Naive B cell (primary cell): ENCODE measurements at places on chromosomes 4 and X.

DNA sequence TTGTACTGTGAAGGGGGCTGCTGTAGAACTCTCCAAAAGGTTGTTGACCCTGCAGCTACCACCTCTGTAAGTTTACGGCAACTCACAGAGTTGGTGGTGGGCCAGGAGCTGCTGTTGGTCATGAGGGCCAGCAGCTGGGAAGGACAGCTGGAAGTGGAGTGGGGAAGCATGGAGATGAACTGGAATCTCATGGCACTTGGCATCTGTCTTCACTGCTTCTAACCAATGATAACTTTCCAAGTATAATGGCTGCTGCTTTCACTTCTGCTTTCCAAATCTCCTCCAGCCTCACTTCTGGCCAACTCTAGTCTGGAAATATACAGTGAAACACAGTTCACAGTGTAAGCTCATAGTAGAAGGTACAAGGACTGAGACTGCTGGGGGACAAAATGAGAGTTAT is 126.5 kb upstream of the INTU start:
- no peaks in the 10 kb centered on the region for H3K4me1 ChIP-seq
- H3K36me3 ChIP-seq = no peaks in the 10 kb centered on the region
- H3K4me3 ChIP-seq = no peak overlapping the region
- no peak overlapping the region for H3K27ac ChIP-seq
- no peaks in the 10 kb centered on the region for H3K27me3 ChIP-seq

GRCh38 chr4:99857307-99857706 is 36.9 kb downstream of the LAMTOR3 start:
- H3K36me3 ChIP-seq = peaks cover 32% of the 10 kb centered on the region
- DNase-seq = no peak
- H3K4me1 ChIP-seq = peaks cover 48% of the 10 kb centered on the region
- no peaks in the 10 kb centered on the region for H3K27me3 ChIP-seq

GRCh38 chr4:157143369-157143768 is 67.4 kb downstream of the GLRB start:
- no peaks in the 10 kb centered on the region for H3K36me3 ChIP-seq
- H3K4me1 ChIP-seq = no peaks in the 10 kb centered on the region
- no peaks in the 10 kb centered on the region for H3K27me3 ChIP-seq
- no peak overlapping the region for H3K4me3 ChIP-seq
- H3K27ac ChIP-seq = no peak overlapping the region
- DNase-seq = no peak

- no peaks in the 10 kb centered on the region for H3K36me3 ChIP-seq
- H3K27me3 ChIP-seq = no peaks in the 10 kb centered on the region
- no peak for DNase-seq
- no peak overlapping the region for H3K27ac ChIP-seq
Observed at GRCh38 chrX:108177351-108178142, 86.0 kb downstream of the ATG4A start.

DNA sequence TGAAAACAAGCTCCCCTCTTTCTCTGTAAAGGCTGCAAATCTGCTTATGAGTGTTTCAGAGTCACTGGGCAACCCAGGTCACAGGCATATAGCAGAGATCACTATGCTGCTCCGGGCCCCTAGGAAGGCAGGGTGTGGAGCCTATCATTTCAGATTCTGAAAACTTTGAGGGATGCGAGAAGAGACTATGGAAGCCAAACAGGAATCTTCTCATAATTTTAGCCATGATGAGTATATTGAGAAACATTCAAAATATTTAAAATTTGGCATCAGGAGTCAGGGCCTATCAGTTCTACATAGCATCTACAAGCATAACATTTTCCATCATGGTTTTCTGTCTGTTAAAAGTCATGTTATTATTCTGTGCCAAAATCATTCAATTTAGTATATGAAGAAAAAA is 61.7 kb upstream of the ATXN3L start:
- no peaks in the 10 kb centered on the region for H3K27me3 ChIP-seq
- no peaks in the 10 kb centered on the region for H3K36me3 ChIP-seq
- H3K27ac ChIP-seq = no peak overlapping the region
- no peak overlapping the region for H3K4me3 ChIP-seq

GRCh38 chr4:25843340-25844097 is 19.3 kb downstream of the SEL1L3 start:
- no peak overlapping the region for H3K4me3 ChIP-seq
- peak overlapping the region; percentile 72 for H3K27ac ChIP-seq
- peaks cover 25% of the 10 kb centered on the region for H3K36me3 ChIP-seq
- no peak for DNase-seq
- H3K27me3 ChIP-seq = no peaks in the 10 kb centered on the region

GRCh38 chr4:44544158-44544557 is 95.5 kb upstream of the KCTD8 start:
- H3K27ac ChIP-seq = no peak overlapping the region
- no peak for DNase-seq
- H3K36me3 ChIP-seq = no peaks in the 10 kb centered on the region

GRCh38 chrX:129626026-129626425 is 28.7 kb downstream of the APLN start:
- no peaks in the 10 kb centered on the region for H3K36me3 ChIP-seq
- no peaks in the 10 kb centered on the region for H3K4me1 ChIP-seq
- peaks cover 22% of the 10 kb centered on the region for H3K27me3 ChIP-seq
- no peak overlapping the region for H3K27ac ChIP-seq
- DNase-seq = no peak

DNA sequence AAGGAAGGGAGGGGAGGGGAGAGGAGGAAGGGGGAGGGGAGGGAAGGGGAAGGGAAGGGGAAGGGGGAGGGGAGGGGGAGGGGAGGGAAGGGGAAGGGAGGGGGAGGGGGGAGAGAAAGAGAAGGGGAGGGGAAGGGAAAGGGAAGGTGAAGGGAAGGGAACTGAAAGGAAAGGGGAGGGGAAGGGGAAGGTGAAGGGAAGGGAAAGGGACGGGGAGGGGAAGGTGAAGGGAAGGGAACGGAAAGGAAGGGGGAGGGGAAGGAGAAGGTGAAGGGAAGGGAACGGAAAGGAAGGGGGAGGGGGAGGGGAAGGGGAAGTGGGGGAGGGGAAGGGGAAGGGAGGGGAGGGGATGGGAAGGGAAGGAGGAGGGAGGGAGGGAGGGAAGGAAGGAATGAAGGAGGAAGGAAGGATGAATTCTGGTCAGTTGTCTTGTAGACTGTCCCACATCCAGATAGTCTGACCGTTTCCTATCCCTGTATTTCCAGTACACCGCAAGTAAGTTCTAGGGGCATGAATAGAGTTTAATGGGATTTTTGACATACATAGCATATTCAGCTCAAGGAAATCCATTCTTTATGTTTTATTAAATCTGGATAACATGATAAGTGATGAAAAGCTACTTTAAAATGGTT is 20.4 kb downstream of the HERC5 start:
- peaks cover 15% of the 10 kb centered on the region for H3K36me3 ChIP-seq
- no peaks in the 10 kb centered on the region for H3K27me3 ChIP-seq
- no peak overlapping the region for H3K4me3 ChIP-seq
- no peak for DNase-seq
- H3K27ac ChIP-seq = no peak overlapping the region
- H3K4me1 ChIP-seq = no peaks in the 10 kb centered on the region

DNA sequence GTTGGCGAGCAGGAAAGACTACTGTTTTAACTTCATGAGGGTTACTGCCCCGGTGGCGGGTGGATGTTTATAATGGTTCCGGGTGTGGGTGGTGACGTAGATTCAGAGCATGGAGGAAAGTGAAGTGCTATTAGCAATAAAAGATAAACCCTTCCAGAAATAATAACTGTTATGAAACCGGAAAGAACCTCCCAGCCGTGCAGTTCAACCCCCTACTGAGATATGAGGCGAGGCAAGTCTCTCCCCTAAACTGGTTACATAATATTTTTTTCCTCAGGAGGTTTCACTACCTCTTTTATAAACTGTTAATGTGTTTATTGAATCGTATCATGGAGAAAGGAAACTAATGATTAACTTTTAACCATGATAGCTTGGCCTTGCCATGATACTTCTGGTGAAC is 33.9 kb upstream of the STIM2 start:
- DNase-seq = peak; percentile 89
- no peaks in the 10 kb centered on the region for H3K36me3 ChIP-seq
- peak overlapping the region; percentile 92 for H3K27ac ChIP-seq
- H3K4me3 ChIP-seq = peak overlapping the region; percentile 79

DNA sequence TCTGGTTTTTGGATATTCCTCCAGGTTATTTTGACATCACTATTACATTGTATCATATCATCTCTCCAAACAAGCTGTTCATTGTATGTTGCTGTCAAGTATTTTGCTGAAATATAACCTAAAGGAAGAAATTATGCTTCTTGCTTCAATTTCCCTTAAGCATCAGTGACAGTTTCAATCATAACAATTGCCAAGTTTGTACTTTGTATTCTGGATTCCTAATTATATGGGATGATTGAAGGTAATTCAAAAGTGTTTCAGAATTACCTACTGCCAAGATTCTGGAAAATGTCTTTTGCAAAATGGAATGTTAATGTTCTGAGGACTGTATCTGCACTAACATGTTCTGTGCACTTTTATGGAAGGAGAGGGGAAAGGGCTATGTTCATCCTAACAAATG is 228.7 kb downstream of the PRDM5 start:
- H3K27me3 ChIP-seq = no peaks in the 10 kb centered on the region
- no peak overlapping the region for H3K4me3 ChIP-seq
- no peak overlapping the region for H3K27ac ChIP-seq
- H3K36me3 ChIP-seq = no peaks in the 10 kb centered on the region
- no peak for DNase-seq
- H3K4me1 ChIP-seq = no peaks in the 10 kb centered on the region

DNA sequence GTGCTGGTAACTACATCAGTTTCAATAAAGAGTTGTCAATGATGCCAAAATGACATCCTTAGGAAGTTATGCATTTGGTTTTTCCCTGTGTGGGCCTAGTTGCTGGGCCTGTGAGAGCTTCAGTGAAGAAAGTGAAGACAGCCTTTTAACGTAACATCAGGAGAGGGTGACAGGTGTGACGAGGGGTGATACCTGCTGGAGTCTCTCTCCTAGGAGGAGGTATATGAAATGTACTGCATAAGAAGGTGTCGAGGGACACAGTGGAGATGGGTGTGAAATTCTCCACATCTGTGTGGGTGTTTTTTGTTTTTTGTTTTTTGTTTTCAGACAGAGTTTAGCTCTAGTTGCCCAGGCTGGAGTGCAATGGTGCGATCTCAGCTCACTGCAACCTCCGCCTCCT is 49.2 kb downstream of the EVC start:
- no peak overlapping the region for H3K4me3 ChIP-seq
- no peaks in the 10 kb centered on the region for H3K36me3 ChIP-seq
- no peaks in the 10 kb centered on the region for H3K4me1 ChIP-seq
- no peaks in the 10 kb centered on the region for H3K27me3 ChIP-seq

GRCh38 chr4:184348311-184349233 is 125.8 kb downstream of the IRF2 start:
- H3K4me1 ChIP-seq = peaks cover 84% of the 10 kb centered on the region
- peak overlapping the region; percentile 97 for H3K27ac ChIP-seq
- H3K4me3 ChIP-seq = peak overlapping the region; percentile 97
- no peaks in the 10 kb centered on the region for H3K27me3 ChIP-seq
- H3K36me3 ChIP-seq = no peaks in the 10 kb centered on the region
- DNase-seq = no peak

- DNase-seq = no peak
- peaks cover 12% of the 10 kb centered on the region for H3K36me3 ChIP-seq
- H3K27ac ChIP-seq = no peak overlapping the region
- no peak overlapping the region for H3K4me3 ChIP-seq
Observed at GRCh38 chrX:9379697-9380551, 84.9 kb upstream of the TBL1X start.

DNA sequence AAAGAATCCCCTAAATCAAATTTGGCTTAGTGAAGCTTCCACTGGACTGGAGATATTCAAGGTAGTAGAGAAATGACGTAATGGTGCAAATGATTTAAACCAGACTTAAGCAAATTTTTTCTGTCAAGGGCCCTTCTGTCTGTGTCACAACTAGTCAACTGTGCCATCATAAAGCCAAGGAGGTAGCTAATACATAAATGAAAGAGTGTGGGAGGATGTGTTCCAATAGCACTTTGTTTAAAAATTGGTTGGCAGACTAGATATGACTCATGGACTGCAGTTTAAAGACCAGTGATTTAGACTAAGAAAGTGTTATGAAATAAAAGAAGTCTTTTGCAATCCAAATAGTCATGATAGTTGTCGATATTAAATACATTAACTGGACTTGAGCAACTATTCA is 24.3 kb upstream of the TEX13C start:
- H3K4me3 ChIP-seq = no peak overlapping the region
- H3K36me3 ChIP-seq = no peaks in the 10 kb centered on the region
- no peaks in the 10 kb centered on the region for H3K27me3 ChIP-seq
- DNase-seq = no peak
- no peak overlapping the region for H3K27ac ChIP-seq
- H3K4me1 ChIP-seq = no peaks in the 10 kb centered on the region

DNA sequence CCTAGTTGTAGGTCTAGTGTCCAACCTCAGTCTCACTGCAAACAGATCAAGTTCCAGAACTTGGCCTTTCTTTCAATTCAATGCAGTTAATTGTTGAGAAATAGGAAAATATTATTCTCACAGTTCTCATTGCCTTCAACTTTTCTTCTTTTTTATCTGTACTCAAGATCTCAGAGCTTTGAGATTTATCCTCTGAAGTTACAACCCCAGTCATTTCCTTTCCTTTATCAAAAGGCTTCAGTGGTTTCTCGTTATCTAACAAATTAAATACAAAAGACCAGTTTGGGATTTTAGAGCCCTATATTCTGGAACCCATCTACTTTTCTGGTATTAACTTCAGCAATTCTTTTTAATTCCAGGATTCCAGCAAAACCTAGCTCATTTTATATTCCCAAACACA is 130.2 kb downstream of the TMA16 start:
- no peak for DNase-seq
- no peaks in the 10 kb centered on the region for H3K27me3 ChIP-seq
- H3K4me3 ChIP-seq = no peak overlapping the region
- no peak overlapping the region for H3K27ac ChIP-seq

- H3K27me3 ChIP-seq = peaks cover 8% of the 10 kb centered on the region
- no peaks in the 10 kb centered on the region for H3K36me3 ChIP-seq
- H3K27ac ChIP-seq = no peak overlapping the region
- H3K4me3 ChIP-seq = no peak overlapping the region
- peaks cover 5% of the 10 kb centered on the region for H3K4me1 ChIP-seq
Observed at GRCh38 chrX:153865321-153865580, 20.7 kb downstream of the L1CAM start.

DNA sequence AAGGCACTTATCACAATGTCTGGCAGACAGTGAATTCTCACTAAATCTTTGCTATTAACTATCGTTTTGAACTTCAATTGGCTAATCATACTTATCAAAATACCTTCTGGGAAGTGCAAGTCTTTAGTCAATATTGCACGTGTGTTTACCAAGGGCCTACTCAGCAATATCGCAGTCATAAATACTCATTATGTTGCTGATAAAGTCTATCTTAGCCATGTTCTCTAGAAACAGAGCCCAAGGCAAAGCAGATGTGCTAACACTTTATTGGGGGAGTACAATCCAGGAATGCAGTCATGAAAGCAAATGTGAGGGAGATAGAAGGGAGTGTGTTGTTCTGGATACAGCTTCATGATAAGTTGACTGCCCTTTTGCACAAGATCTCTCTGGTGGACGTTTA is 90.5 kb downstream of the FBXO8 start:
- no peaks in the 10 kb centered on the region for H3K36me3 ChIP-seq
- no peaks in the 10 kb centered on the region for H3K4me1 ChIP-seq
- no peak overlapping the region for H3K27ac ChIP-seq

DNA sequence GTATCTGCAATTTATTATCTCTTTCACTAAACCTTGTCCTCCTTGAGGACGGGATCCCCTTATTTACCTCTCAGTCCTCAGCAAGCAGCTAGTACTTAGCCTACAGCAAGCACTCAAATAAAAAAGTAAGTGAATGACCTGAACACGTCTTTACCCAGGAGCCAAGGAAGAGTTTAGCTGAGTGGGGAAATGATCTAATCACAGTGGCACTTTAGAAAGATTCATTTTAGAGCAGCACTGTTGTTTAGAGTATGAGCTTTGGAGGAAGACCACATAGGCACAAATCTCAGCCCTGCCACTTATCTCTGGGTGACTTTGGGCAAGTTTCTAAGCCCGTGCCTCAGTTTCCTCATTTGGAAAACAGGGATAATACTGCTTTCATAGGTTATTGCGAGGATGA is 2.7 kb downstream of the FAM120C start:
- no peaks in the 10 kb centered on the region for H3K27me3 ChIP-seq
- no peaks in the 10 kb centered on the region for H3K36me3 ChIP-seq
- peaks cover 27% of the 10 kb centered on the region for H3K4me1 ChIP-seq
- DNase-seq = no peak
